Left cardiac atrium (tissue), 4 donors: ENCODE measurements at places on chromosomes 3 and 15. TPM values are rescaled to one million over a fixed set of nuclear protein-coding genes. Genes with fewer than 3 reads are reported as not detected.

- no peak for DNase-seq
Observed at GRCh38 chr3:183266454-183266853, 13.4 kb downstream of the B3GNT5 start.

DNA sequence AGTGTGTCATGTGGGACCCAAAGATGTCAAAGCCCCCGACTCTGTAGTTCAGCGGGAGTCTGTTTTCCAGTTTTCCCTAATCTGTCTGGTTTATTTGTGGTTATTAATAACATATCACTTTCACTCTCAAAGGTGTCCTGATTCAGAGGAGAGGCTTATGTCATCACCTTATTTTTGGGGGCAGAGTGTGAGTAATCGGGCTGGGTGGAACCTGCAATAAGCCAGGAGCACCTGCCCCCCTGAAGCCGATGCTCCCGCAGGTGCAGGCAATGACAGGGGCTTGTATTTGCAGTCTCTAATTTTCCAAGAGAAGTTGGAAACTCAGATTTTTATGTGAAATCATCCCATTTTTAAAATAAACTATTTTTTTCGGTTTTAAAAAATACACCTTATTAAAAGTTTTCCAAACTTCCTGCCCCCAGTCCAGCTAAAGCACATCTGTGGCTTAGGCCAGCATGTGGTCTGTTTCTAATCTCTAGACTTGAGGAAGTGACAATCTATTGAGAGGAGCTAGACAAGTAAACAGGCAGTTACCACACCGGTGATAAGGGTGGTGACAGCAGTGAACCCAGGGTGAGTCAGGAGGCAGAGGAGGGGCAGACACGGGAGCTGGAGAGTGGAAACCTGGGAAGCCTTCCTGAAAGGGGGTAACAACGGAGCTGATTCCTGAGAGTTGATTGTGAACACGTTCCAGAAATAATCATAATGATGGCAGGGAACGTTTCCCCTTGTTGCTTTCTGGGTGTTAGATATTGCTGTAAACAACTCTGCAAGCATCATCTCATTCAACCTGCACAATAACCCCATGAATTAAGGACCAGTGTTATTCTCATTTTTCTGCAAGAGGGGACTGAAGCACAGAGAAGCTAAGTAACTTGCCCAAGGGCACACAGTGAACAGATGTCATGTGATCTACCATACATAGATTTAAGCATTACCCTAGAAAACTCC is 37.2 kb downstream of the BHLHE40 start:
- DNase-seq, result peak; percentile 59

DNA sequence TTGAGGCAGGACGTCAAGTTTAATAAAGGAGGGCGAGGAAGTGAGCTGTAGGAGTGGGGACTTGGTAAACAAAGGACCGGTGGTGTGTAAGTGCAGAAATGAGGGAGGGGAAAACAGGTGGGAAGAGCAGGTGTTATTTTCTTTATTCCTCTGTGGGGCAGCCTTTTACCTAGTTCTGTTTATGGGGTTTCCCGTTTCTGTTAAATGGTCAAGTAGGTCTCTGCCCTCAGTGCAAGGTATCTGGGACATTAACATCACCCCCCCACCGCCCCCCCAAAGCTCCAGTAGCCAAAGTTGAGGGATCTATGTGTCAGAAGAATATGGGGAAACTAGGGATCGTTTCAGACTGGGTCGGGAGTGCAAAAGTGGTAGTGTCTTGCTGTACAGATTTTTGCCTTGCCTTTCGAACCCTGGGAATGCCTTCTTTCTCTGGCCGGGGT is 893 bp downstream of the MGA start:
- DNase-seq, result no peak

DNA sequence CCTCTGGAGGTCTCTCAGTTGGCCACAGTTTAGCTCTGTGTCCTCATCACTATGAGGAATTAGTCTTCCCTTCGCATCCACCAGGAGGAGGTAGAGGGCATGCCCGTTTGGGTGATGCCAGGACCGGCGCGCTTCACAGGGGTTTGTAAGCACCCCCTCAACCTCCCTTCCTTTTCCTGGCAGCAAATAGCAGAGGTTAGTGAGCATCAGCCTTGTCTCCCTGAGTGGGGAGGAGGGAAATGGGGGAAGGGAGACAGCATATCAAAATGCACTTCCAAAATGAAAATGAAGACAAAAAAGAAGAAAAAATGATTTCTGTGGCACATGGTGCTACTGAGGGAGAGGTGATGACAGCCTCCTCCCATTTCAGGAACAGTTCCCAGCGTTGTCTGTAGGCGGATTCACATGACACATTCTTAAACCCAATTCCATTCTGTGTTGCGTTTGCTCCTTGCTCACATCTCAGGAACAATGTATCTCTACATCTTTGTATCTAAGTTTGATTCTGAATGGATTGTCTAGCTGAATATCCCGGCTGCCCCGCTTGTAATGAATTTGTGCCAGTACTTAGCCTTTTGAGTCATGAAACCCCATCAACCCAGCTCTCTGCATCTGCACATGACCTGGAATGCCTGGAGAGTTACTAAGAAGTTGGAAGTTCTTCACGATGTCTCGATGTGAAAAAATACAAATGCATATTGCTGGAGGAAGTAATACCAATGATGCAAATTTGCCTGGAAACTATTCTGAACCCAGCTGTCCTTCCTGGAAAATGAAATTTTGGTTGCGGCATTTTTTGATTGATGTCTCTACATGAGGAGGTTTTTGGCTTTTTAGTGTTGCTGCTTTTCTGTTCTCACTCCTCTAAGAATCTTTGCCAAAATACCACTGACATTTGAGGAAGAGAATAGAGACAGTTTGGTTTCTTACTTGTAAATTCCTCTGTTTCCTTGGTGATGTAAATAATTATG is 45.2 kb downstream of the TYRO3 start:
- DNase-seq, result peak; percentile 79

DNA sequence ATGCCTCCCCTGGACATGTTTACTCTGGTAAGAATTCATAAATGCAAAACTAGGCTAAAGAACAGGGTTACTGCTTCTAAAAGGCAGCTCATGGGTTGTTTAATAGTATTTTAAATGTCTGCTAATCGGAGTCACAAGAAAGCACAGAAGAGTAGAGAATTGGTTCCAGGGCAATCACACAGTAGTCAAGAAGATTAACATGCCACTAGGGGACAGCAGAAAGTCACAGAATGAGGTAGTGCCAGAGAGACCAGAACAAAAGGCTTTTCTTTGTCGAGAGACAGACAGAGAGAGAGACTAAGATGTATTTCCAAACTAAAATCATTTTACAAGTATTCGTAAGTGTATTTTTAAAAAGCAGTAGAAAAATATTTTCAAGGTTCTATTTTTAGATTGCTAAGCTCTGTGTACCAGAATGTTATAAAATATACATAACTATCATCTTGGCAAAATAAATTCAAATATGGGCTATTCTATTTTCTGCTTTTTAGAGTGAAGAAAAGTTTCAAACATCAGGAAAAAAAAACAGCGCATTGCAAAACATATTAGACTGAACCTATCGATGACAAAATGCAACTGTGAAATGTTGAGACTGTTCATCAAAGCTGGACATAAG is 78.3 kb upstream of the CDIN1 start:
- no peak for DNase-seq

DNA sequence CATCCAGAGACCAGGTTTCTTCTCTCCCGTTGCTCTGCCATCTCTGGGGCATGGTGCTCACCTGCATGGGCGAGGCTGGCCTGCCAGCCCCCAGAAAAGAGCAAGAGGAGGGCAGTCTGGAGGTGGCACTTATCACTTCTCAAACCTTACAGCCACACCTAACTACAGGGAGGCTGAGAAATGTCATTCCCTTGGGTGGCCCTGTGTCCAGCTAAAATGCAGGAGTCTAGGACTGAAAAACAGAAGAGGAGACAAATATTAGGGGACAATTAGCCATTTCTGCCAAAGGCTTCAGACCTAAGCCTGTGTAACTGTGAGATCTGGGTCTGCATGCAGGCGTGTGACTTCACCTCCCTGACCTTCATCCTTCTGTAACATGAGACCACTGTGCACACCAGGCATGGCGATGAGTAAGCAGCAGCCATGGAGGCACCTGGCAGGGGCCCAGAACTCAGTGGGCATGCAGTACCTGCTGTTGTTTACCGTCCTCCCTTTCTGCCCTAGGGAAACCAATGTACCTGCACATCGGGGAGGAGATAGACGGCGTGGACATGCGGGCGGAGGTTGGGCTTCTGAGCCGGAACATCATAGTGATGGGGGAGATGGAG is 83.4 kb downstream of the MESD start:
- DNase-seq, result no peak

Gene GTF2A2
- total RNA-seq, result 119 TPM

Gene GXYLT2
- 26.3 TPM for total RNA-seq

GRCh38 chr15:24752354-24752753 is 76.8 kb downstream of the NPAP1 start:
- no peak for DNase-seq

GRCh38 chr3:11606865-11607440 is 36.8 kb downstream of the VGLL4 start:
- DNase-seq, result no peak

DNA sequence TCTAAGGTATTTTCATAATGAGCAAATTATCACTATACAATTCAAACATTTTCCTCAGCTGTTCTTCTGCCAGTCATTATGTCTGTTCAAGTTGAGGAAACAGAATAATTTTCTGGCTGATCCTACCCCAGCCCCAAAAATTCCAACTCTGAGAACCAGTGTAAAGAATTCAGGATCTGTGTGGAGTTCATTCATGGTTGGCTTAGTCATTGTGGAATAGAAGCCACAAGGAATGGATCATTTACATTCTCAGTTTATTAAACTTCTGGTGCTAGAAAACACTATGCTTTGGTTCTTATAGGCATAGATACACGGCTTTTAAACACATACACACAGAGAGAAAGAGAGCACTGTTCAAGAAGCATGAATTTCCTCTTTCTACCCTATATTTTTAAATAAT is 134.6 kb downstream of the CMSS1 start:
- DNase-seq, result no peak

DNA sequence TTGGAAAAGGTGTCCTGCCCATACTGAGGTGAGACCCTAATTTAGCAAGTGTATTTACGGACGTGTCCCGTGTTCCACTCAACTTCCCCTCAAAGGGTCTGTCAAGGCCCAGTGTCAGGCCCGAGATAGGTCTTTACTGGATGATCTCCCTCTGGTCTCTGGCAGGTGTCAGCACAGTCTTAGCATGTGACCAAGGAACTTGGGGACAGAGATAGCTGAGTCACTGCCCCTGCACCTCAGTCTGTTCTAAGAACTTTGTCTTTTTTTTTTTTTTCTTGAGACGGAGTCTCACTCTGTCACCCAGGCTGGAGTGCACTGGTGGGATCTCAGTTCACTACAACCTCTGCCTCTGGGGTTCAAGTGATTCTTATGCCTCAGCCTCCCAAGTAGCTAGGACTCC is 32.1 kb upstream of the ALPK3 start:
- DNase-seq, result no peak

- peak; percentile 74 for DNase-seq
Observed at GRCh38 chr15:31200735-31201151, 99.2 kb upstream of the TRPM1 start.

Gene TM4SF4
- 0.59 TPM for total RNA-seq

GRCh38 chr3:119553823-119554415 is 5.5 kb downstream of the CD80 start:
- no peak for DNase-seq

DNA sequence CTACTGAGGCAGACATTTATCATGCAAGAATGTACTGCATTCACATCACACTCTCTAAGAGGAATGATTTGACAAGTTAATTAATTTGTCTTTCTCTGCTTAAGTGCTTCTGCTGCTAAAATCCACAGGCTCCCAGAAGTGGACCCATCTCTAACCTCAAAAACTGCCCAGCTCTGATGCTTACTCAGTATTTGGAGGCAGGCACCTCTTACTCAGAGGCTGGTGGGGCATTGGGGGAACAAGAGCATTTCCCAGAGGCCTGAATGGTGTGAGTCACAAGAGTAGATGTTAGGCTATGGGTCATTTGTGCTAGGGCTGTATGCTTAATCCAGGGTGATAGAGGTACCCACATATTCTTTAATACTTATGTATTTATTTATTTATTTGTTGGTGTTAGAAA is 34.4 kb upstream of the HCN4 start:
- DNase-seq, result no peak

GRCh38 chr3:38782148-38782547 is 33.9 kb downstream of the SCN10A start:
- no peak for DNase-seq

Gene PLSCR1
- total RNA-seq, result 99.7 TPM

- DNase-seq, result peak; percentile 50
Observed at GRCh38 chr3:155370198-155370597, 76.7 kb upstream of the STRIT1 start.

DNA sequence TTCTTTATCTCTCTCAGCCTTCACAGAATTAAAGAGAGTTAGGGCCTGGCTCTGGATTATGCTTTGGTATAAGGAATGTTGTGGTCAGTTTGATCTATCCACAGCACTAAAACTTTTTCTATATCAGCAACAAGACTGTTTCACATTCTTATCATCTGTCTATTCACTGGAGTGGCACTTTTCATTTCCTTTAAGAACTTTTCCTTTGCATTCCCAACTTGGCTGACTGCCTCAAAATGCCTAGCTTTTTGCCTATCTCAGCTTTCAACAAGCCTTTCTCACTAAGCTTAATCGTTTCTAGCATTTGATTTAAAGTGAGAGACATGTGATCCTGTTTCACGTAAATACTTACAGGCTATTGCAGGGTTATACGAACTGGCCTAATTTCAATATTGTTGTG is 471.8 kb downstream of the GBE1 start:
- no peak for DNase-seq

Gene IQCH
- total RNA-seq, result 1.1 TPM

DNA sequence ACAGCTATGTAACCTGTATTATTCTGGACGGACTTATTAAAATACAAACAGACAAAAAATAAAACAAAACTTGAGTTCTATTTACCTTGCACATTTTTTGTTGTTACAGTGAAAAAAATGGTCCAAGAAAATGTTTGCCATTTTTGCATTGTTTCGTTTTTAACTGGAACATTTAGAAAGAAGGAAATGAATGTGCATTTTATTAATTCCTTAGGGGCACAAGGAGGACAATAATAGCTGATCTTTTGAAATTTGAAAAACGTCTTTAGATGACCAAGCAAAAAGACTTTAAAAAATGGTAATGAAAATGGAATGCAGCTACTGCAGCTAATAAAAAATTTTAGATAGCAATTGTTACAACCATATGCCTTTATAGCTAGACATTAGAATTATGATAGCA is 17.1 kb downstream of the LMOD3 start:
- no peak for DNase-seq

- no peak for DNase-seq
Observed at GRCh38 chr3:19543212-19543841, 390.7 kb downstream of the EFHB start.

Gene CMTM6
- total RNA-seq, result 21.1 TPM

DNA sequence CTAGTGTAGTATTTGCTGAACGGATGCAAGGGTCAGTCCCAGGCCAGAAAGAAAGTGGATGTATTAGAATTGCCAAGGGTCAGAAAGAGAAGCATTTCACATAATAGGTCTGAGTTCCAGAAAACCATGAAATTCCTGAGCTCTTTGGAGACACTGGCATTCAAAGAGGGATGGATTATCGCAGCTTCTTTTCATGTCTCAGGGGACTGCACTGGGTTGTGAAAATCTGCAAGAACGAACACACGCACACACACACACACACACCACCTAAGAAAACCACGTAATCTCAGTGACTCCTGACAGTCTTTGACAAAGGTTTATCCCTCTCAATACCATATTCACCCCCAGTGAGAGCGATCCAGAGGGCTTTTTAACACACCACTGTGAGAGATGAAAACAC is 57.9 kb downstream of the TIPARP start:
- DNase-seq, result no peak

- no peak for DNase-seq
Observed at GRCh38 chr15:80958818-80959495, 30.7 kb downstream of the MESD start.
